ENCODE measurements at places on chromosomes 7 and 10.

DNA sequence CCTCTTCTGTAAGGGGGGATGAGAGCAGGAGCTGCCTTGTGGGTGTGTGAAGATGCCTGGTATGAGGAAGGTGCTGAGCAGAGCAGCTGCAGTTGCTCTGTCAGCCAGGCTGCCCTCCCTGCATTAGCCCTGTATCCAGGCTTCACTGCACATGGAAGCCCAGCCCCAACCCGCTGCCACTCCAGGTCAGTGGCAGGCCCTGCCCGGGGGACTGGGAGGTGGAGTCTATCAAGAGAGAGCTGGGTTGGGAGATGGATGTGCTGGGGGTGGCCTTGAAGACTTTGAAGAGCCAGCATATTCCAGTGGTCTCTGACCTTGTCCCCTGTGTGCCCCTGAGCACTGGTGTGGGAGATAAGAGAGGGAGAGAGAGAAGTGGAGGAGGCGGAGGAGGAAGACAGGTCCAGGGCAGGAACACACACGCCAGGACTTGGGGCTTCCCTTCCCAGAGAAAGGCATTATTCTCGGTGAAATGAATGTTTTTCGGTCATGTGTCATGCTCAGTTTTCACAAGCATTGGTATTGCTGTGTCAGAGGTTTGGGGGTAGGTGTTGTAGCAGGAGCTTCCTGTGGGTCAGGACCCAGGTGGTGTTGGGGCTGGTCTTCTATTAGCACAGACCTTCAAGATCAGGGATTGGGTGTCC, 2.6 kb downstream of the PPIF start:
- DNase-seq = no peak

DNA sequence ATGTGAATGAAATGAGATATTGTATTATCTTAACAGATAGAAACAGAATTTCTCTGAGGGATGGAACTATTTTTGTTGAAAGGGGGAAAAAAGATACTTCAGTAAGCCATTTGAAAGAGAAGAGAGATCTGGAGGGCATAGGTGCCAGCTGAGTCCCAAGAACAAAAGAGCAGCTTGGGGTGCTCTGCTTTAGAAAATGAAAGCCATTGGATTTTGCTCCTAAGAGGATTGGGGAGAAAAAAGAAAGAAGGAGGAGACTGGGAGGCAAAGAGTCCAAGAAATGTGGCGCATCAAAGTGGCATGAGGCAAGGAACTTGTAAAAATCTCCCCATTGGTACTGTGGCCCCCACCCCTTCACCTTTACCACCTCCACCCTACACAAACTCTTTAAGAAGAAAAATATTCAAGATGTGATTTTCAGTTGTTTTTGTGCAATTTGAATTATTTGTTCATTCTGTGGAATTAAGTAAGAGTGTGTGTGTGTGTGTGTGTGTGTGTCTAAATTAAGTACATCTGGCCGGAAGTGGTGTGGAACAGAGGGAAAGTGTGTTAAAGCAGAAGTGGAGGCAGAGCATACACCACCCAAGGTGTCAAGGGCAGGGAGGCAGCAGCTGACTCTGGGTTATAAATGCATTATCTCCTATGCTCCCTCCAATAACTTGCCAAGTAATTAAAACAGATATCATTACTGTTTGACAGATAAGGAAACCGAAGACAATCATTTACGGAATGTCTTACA, 9.9 kb upstream of the GNAI1 start:
- DNase-seq = no peak

DNA sequence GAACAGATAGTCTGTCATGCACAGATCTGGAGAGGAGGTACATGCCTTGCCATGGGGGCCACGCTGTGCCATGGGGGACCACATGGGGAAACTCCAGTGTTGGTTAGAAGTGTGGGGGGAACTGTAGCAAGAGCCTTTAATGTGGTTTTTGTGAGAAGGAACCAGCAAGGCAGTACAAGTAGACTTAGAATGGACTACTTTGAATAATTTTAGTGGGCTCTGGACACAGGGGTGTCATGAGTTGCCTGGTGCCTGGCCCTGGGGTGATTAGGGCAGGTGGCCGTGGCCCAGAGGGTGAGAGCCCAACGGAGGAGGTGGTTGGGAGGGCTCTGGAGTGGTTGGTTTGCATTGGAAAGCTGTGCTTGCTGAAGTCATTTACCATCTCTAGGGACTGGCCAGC, 77.2 kb downstream of the CXCL12 start:
- no peak for DNase-seq

DNA sequence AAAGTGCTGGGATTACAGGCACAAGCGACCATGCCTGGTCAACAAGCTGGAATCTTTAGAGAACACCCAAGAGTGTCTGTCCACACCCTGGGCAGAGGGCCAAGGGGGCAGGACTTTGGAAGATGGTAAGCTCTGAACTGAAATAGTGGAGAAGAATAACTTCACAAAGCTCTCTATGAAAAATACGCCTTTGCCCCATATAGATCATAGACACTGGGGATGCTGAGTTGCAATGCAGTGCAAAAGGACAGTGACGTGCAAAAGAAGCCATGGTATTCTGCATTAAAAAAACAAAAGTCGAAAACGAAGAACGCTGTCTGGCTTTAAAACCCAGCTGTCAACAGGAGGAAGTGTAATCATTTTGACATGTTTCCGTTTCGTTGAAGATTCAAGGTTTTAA, 353.6 kb downstream of the CALN1 start:
- DNase-seq = no peak

DNA sequence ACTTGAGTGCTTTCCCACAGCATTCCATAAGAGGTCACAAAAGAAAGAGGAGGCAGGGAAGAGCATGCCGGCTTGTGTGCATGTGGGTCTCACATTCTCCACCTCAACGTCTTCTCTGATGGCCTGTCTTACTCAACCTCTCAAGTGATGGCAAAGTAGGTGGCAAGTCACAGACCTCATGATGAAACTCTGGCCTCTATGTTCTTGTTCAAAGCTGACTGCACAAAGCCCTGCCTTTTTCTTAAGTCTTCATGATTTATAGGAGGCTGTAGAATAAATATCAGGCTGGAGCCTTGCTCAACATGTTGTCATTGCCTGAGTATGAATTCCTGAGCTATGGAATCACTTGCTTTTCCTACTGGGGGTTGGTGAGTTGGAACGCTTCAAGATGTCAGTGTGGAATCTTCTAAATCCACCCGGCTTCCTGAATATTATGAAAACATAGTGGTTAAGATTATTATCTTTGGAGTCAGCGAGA, 213.6 kb upstream of the INHBA start:
- no peak for DNase-seq

DNA sequence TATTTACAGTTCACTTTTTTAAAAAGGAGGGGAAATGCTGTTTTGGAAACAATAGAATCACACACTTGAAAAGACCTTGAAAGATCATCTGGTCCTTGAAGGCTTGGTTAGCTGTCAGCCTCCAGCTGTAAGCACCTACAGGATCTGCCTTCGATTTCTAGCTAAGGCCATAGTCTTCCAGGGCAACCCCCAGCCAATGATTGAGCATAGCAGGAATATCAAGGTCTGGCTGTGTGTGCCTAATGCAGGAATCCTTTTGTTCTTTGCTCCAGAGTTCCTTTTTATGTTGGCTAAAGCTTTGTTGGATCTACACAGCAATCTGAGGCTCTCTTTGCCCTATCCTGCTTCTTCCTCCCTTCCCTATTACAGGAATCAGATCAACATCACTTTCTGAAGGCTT, 5.2 kb upstream of the YAE1 start:
- no peak for DNase-seq

DNA sequence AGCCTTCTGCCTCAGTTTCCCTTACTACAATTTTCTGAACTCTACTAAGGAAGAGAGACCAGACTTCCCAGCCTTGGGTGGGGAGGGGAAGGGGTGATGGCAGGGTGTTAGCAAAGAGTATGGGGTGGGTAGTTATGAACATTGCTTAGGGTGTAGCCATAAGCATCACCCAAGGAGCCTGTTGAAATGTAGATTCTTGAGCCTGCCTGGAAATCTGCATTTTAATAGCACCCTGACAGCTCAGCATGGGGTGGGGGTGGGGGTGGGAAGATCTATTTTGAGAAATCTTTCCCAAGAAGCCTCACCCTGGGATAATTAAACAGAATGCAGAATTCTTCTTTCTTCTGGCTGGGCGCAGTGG, 164.8 kb downstream of the NRF1 start:
- DNase-seq = no peak

DNA sequence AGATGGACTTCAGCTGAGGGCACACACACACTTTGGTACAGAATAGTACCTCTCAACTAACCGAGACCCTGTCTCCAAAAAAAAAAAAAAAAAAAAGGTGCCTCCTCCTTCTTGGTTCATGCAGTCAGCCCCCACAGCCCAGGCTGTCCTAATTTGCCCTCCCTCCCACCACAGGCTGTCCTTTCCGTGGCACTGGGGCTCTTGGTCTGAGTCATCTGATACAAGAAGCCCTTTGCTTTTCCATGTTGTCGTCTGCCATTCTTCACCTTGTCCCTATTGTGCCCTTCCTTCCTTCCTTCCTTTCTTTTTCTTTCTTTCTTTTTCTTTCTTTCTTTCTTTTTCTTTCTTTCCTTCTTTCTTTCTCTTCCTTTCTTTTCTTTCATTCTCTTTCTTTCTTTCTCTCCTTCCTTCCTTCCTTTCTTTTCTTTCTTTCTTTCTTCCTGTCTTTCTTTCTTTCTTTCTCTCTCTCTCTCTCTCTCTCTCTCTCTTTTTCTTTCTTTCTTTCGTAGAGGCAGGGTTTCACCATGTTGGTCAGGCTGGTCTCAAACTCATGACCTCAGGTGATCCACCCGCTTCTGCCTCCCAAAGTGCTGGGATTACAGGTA, 96.0 kb upstream of the IKZF1 start:
- DNase-seq = no peak

DNA sequence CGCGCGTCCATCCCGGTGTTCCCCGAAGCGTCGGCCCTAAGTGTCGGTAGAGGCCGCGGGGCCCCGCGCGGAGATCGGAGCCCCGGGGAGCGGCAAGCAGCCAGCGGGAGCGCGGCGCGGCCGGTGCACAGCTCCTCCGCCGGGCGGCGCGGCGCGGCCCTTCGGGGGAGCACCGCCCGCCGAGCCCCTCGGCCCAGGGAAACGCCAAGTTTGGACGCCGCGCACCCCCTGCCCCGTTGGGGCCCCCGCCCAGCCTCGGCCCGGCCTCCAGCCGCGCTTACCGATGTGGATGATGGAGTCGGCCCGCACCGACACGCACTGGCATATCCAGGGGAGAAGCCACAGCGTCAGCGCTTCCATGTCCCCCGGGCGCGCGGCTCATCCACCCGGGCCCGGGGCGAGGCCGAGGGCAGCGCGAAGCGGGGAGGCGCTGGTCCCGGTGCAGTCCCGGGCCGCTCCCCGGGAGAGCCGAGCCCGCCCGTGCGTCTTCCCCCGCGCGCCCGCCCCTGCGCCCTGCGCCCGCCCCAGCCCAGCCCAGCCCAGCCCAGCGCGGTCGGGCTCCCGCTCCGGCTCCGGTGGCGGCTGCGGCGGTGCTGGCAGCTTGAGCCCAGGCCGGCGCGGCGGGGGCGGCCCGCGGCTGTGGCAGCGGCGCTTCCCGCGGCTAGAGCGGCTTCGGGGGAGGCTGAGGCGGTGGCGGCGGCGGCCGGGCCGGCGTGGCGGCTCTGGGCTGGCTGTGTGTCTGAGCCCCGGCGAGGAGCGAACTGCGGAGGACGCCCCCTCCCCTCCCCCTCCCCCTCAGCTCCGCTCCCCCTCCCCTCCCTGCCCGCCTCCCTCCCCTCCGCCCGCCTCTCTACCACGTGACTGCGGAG, at the start of gene GRID1:
Gene GRID1 (minus strand): TSS at position 763 of the 869 bp plus-strand sequence.
- DNase-seq = no peak

DNA sequence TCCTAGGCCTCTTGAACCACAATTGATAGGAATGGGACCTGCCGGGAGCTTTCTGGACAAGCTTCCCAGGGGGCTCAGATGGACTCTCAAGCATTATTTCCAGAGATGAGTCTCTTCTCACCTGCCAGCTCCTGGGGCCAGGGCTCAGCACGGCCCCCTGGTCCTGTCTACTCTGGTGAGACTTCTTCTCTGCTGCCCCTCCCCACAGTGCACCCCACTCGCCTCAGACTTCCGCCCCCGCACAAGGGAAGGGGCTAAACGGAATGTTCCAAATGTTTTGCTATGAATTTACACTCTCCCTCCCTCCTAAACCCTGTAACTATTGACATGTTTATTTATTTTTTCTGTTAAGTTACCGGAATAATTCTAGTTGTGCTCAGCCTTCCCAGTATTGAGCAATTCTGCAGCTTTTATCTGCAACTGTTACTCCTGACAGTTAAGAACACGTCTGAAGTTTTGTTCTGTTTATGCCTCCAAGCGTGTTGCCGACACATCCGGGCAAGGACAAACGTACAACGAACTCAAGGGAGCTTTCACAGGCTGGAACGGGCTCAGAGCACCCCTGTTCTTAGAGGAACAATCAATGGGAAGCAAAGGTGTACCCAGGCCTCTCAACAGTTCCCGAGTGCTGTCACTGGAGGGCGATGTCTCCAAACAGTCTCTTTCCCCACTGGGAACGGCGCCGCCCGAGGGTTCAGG, 55.2 kb downstream of the FHIP2A start:
- no peak for DNase-seq

DNA sequence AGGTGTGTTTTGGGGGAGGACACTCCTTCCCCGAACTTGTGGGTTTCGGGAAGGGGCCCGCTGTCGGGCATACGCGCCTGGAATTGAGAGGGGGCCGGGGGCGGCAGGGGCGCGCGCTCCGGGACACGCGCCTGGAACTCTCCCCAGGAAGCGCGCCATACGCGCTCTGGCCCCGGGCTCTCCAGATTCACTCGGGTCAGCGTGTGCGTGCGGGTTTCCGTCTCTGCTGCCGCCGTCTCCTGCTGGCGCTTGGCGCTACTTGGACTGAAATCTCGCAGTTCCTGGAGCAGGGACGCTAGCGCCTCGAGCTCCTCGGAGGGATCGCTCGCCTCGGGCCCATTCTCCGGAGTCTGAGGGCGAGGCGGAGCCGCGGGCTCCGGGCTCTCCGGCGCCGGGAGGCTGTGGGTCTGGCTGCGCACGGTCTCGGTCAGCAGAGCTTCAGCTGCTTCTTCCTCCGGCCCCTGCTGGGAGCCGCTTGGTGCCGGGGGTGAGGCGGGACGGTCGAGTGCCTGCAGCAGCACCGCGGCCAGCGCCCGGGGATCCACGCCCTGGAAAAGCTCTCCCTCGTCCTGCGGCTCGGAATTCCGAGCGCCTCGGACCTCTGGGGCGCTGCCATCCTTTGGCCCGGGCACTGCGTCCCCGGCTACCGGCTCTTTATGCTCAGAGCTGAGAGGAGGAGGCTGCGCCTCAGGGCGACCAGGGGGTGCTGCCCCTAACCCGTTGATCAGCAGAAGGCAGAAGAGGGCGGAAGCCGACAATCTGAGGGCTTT, 1.1 kb downstream of the VGF start:
- DNase-seq = no peak

- no peak for DNase-seq
Observed at GRCh38 chr7:80088705-80089104, 45.9 kb upstream of the GNAI1 start.

DNA sequence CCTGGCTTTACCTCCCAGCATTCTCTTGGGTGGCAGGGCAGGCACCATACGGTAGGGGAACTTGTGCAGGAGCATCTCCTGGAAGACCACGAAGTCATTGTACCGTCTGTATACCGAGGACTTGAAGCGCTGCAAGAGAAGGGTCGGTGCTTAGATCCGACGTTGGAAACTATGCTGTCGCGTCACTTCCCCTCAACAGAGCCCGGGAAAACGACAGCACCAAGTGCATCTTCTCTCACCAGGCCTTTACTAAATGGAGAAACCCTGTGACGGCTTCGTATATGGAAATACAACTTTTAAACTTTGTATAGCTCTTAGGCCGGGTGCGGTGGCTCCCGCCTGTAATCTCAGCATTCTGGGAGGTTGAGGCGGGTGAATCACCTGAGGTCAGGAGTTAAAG, 33.1 kb downstream of the NUDT1 start:
- DNase-seq = no peak
